ENCODE measurements at places on chromosomes 1 and 21. TPM values are rescaled to one million over a fixed set of nuclear protein-coding genes. Genes with fewer than 3 reads are reported as not detected.

DNA sequence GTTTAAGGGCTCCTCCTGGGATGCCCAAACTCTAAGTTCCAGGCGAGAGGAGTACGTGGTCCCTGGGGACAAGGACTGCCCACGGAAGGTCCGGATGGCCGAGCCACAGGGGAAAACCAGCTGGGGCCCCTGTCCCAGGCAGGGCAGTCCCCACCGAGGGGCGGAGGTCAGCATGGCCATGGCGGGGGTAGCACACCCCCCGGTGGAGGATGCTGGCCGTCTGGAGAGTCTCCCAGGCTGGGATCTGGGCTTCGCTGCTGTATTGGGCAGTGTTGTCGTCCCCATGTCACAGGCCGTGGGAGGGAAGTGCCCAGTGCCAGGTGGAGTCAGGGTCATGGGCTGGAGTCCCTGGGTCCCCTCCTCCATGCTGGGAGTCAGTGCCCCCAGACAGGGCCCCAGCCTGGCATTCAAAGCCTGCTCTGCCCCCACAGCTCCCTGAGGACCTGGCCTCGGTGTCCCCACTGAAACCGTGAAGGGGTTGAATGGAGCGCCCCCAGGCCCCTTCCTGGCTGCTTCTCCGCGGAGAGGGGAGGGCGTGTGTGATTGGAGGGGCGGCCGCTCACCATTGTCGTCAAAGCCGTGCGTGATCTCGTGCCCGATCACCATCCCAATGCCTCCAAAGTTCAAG is 6.8 kb downstream of the PRXL2B start:
- H3K4me3 ChIP-seq: peak overlapping the region; percentile 41
- no peak for DNase-seq
- H3K27ac ChIP-seq: peak overlapping the region; percentile 71
- H3K27me3 ChIP-seq: no peaks in the 10 kb centered on the region
- H3K36me3 ChIP-seq: no peaks in the 10 kb centered on the region
- no peaks in the 10 kb centered on the region for H3K4me1 ChIP-seq

DNA sequence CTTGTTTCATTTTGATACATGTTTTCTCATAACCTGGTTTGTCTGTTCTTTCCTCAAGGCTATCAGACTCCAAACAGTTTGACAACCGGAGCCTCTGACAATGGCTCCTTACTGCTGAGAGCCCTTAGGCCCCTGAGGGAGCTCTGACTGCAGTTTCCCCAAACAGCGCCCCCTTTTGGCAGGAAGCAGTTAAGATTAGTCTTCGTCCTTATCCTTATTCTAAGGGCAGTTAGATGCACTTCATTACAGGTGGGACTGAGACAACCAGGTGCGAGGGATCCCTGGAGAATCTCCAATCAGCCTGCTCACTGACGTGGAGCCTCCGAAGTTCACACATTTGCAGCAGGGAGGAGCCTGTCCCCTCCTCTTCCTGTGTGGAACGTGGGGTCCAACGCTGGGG is 393.1 kb downstream of the BRINP3 start:
- H3K4me3 ChIP-seq: no peak overlapping the region
- no peaks in the 10 kb centered on the region for H3K4me1 ChIP-seq

DNA sequence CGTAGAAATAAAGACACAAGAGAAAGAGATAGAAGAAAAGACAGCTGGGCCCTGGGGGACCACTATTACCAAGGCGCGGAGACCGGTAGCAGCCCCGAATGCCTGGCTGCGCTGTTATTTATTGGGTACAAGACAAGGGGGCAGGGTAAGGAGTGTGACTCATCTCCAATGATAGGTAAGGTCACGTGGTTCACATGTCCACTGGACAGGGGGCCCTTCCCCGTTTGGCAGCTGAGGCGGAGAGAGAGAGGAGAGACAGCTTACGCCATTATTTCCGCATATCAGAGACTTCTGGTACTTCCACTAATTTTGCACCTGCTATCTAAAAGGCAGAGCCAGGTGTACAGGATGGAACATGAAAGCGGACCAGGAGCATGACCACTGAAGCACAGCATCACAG is 4.1 kb upstream of the TPRG1L start:
- H3K4me1 ChIP-seq: peaks cover 6% of the 10 kb centered on the region
- no peaks in the 10 kb centered on the region for H3K27me3 ChIP-seq
- H3K36me3 ChIP-seq: no peaks in the 10 kb centered on the region
- H3K27ac ChIP-seq: no peak overlapping the region
- DNase-seq: no peak

GRCh38 chr1:243273506-243273905 is 17.7 kb downstream of the SDCCAG8 start:
- no peak for DNase-seq
- H3K36me3 ChIP-seq: peaks cover 13% of the 10 kb centered on the region
- H3K4me3 ChIP-seq: no peak overlapping the region
- no peak overlapping the region for H3K27ac ChIP-seq
- no peaks in the 10 kb centered on the region for H3K27me3 ChIP-seq

The TACSTD2 gene
- 1.1 TPM for total RNA-seq

Measured in breast epithelium (tissue), 4 donors.